ENCODE measurements at places on chromosomes 7 and 10.

DNA sequence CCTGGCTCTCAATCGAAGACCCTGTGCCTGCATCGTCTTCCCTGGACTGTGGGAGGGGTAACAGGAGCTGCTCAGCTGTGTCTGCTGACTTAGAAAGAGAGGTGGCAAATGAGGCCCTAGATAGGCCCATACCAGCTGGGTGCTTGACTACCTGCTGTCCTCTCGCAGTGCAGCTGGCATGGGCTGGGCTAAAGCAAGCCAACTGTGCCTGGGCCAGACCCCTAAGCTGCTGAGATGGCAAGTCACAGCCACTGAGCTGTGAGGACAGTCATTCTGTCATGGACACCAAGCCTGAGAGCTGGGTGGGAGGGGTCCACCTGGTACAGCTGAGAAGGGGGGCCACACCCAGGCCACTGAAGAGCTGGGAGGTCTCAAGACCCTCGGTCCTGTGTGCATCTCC, 45.8 kb upstream of the AQP1 start:
- DNase-seq = no peak

DNA sequence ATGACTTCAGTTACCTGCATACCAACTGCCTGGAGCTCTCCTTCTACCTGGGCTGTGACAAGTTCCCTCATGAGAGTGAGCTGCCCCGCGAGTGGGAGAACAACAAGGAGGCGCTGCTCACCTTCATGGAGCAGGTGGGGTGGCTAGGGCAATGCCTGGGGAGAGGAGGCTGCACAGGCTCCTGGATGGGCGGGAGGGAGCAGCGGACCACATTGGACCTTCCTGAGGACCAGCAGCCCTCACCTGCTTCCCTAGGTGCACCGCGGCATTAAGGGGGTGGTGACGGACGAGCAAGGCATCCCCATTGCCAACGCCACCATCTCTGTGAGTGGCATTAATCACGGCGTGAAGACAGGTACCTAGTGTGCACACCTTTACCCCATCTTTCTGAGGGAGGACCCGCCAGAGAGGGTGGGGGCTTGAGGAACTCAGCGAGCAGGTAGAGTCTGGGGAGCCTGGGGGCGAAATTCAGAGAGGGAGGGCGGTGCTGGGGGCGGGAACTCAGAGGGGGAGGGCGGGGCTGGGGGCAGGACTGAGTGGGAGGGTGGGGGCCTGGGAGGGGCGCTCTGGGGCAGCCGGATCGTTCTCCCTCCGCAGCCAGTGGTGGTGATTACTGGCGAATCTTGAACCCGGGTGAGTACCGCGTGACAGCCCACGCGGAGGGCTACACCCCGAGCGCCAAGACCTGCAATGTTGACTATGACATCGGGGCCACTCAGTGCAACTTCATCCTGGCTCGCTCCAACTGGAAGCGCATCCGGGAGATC, 9.0 kb downstream of the AEBP1 start:
- DNase-seq = no peak

DNA sequence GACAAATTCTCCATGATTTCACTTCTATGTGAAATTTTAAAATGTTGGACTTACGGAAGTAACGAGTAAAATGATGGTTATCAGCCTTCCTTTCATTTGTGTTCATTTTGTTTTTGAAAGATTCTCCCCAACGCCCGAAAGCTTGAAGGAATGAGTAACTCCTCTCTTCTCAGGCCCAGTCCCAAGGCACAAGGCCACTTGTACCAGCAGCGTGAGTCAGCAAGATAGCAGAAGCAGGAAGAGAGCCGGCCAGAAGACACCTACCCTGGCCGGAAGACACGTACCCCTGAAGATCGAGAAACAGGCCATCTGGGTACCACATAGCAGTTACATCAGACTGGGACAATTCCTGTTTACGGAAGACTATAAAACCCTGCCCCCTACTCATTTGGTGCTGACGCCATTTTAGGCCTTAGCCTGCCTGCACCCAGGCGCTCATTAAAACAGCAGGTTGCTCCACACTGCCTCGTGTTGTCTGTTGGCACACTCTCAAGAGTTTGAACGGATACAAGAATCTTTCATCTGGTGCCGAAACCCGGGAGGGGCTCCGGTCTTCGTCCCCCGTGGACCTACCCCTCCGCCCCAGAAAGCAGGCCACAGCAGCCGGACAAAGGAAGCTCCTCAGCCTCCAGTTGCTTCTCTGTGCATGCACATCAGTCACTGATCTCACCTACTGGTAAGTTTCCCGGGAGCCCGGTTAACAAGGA, 60.4 kb downstream of the LRRC17 start:
- no peak for DNase-seq

- DNase-seq = no peak
These were observed 28.2 kb upstream of the MPP7 start for GRCh38 chr10:28331066-28331465.

- DNase-seq = no peak
These were observed 24.7 kb upstream of the ANKRD1 start for GRCh38 chr10:90945491-90946070.

GRCh38 chr10:125161707-125162119, 1.4 kb upstream of the CTBP2 start:
- no peak for DNase-seq
